Cerebellar nuclear complex (tissue), 1 donor: ENCODE measurements at places on chromosomes 16 and 17.

- no peak for DNase-seq
Measured at GRCh38 chr16:74297145-74297665, 591 bp downstream of the PSMD7 start.

GRCh38 chr16:46765050-46765449, 16.9 kb upstream of the MYLK3 start:
- DNase-seq, result no peak

- DNase-seq, result no peak
Measured at GRCh38 chr16:28537076-28537475, 1.7 kb downstream of the NUPR1 start.

DNA sequence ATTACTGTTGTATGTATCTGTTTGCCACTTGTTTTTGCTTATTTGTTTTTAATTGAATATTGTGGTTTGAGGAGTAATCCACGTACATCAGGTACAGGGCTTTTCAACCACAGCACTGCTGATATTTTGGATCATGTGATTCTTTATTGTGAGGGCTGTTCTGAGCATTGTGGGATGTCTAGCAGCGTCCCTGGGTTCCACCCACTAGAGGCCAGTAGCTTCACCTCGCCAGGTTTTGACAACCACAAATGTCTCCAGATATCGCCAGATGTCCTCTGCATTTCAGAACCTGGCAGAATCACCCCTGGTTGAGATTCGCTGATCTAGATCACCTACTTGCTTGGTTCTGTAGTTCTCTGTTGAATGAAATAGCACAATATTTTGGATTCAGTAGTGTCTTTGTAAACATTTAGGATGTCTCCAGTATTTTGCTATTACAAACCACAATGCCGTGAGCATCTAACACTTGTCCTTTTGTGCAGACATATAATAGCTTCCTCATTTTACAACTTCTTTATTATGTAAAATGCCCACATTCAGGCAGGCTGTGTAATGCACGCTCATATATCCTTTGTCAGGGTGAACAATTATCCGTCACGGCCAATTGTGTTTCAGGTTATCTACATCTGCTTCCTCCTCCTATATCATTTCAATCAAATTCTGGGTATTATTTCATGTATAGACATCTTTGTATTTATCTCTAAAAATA, 380.3 kb downstream of the SNX29 start:
- no peak for DNase-seq
